ENCODE measurements at places on chromosomes 2 and 18.

DNA sequence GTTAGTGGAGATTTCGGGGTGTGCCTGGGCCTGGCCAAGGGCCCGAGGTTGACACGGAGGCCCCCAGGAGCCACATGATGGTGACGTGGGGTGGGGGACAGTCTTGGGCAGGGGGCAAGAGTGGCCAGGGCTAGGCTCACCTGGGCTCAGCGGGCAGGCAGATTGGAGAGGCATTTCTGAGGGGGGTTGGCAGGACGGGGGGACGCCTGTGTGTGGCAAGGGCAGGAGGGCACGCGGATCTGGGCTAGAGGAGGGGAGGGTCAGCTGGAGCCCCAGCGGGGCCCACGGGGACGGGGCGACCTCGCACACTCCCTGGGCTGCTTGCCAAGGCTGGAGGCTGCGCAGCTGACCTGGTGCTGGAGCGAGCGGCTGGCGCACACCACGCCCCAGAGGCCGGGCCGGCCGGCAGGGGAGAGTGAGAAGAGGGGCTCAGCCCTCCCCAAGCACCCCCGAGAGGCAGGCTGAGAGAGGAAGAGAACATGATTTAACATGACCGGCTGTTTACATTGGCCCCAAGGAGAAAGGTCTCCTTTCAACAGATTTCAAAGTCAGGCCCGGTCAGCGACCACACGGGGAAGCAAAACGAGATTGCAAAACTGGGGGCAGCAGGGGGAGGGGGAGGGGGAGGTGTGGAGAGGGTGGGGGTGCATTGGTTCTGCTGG, 38.0 kb upstream of the SNED1 start:
- H3K36me3 ChIP-seq: no peaks in the 10 kb centered on the region
- no peak overlapping the region for H3K4me3 ChIP-seq
- H3K27ac ChIP-seq: no peak overlapping the region
- no peak for DNase-seq
- peaks cover 4% of the 10 kb centered on the region for H3K4me1 ChIP-seq

- DNase-seq: no peak
- no peaks in the 10 kb centered on the region for H3K36me3 ChIP-seq
- H3K27ac ChIP-seq: no peak overlapping the region
- no peak overlapping the region for H3K4me3 ChIP-seq
Measured at GRCh38 chr2:178804791-178805190, 2.4 kb downstream of the TTN start.

DNA sequence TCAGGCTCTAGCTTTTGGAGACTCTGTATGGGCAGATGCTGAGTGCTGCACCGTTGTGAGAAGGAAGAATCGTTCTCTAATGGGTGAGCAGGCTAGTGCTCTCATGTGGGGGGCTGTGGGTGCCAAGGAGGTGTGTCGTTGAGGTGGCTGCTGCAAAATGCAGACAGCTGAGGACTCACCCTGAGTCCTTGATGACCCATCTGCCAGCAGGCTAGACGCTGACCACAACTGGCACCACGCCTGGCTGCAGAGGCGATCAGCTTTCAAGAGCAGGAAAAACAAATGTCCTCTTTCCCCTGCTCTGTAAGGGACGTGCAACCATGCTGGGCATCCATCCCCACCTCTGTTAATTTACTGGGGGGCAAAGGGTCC, 48.2 kb downstream of the HAUS1 start:
- no peak overlapping the region for H3K4me3 ChIP-seq
- H3K27ac ChIP-seq: no peak overlapping the region
- no peaks in the 10 kb centered on the region for H3K27me3 ChIP-seq
- H3K36me3 ChIP-seq: peaks cover 3% of the 10 kb centered on the region
- no peak for DNase-seq

DNA sequence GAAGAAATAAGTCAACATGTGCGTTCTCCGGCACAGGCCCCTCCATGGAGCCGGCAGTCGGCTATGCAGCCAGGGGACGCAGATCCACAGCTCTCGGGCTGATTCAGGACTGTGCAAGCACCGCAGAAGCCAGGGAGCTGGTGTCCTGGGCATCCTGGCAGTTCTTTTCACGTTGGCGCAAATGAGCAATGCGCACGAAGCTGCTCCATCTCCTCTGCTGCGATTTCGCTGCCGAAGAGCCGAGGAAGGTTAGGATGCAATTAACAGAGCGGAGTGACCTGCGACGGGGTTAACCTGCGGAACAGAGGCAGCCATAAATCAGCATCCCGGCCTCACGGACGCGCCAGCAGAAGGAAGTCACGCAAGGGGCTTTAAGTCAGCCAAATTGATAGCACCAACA, 107.1 kb upstream of the POU3F3 start:
- H3K36me3 ChIP-seq: no peaks in the 10 kb centered on the region
- no peak for DNase-seq
- H3K27me3 ChIP-seq: peaks cover 5% of the 10 kb centered on the region

Measured in T-helper 17 cell (primary cell).